ENCODE measurements at places on chromosomes 5 and 9.

GRCh38 chr5:153659039-153659736 lies 168.7 kb downstream of the GRIA1 start:
- peak; percentile 70 for DNase-seq

DNA sequence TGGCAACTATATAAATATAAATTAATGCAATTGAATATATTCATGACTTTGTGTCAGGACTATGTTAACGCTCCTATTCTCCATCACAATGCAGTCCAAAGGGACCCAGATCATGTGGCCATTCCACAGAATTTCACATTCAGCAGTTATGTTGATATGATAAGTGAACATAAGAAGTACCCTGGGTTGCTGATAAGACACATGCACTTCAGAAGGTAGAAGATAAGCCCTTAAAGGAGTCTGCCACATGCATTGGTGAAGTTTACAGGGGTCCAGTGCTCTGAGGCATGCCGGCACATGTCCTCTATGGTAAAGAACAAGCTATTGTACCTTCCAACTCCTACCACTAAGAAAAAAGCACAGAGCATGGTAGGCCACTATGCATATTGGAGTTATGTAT lies 76.4 kb downstream of the PHAX start:
- no peak for DNase-seq

DNA sequence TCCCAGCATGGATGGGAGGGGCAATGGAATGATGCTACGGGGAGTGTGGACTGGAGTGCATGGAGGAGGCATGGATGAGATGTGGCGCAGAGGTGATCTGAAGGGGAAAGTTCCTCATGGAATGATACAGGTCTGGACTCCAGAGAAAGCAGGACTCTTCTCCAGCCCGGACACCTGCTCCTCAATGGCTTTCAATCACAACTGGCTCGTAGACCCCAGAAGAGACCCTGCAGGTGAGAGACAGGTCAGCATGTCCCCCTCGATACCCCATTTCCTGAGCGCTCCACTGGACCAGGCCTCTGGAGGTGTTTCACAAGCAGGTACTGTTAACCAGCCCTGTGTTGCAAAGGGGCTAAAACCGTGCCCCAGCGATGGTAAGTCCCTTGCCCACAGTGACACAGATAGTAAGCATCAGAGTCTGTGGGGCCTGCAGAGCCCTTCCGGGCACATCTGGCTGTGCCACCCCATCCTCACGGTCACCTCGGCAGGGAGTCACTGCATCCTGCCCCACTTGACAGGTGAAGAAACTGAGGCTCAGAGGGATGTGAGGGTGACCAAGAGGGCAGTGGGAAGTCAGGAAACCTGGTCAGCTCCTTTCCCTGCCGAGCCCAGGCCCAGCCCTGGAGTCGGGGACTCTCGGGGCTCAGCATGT lies 5.5 kb upstream of the DPM2 start:
- no peak for DNase-seq

GRCh38 chr9:626596-626995 lies 214.9 kb upstream of the DMRT1 start:
- DNase-seq: no peak

- DNase-seq: no peak
Observed at GRCh38 chr5:110925398-110925797, 146.1 kb upstream of the TSLP start.

DNA sequence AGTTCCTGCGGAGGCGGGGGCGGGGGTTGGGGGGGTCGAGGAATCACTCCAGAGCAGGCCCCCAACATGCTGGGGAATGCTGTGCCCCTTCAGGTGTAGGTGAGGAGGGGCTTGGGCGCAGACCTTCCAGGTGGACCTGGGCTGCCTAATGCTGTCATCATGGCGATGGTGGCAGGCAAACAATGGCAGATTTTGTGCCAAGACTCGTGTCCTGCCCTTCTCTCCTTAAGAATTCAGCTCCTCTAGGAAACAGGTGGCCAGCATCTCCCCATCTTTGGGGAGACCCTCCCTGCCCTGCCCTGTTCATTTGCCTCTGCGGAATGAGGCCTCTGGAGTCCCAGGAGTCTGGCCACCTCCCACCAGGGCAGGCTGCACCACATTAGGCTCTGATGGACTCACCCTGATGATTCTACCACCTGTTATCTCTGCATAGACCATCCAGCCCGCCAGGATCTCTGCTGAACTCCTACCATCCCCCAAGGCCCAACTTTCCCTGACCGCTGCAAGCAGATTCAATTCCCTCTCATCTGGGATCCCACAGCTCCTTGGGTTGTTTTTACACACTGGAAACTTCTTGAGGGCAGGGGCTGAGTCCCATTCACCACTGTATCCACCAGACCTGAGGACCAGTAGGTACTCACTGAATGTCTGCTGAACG lies 10.9 kb upstream of the SLC25A51 start:
- no peak for DNase-seq

GRCh38 chr9:99416007-99416406 lies 193.9 kb downstream of the SEC61B start:
- peak; percentile 80 for DNase-seq

GRCh38 chr5:176830995-176831423 lies 20.6 kb downstream of the UNC5A start:
- no peak for DNase-seq

GRCh38 chr9:72926506-72926905 lies 26.3 kb downstream of the ALDH1A1 start:
- DNase-seq: no peak

DNA sequence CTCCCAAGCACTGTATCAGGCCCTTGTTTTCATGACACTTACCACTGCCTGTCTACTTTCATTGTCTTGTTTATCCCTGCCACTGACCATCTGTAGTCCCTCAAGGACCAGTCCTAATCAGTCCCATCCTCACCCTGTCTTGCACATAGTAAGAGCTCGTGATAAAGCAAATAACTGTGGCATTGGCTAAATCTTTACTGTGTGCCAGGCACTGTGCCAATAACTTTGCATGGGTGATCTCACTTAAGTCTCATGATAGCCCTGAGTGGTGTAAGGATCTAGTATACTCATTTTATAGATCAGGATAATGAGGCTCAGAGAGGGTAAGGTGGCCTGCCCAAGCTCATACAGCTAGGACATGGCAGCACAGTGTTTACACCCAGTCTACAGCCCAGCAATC lies 5.6 kb downstream of the CDX1 start:
- no peak for DNase-seq

DNA sequence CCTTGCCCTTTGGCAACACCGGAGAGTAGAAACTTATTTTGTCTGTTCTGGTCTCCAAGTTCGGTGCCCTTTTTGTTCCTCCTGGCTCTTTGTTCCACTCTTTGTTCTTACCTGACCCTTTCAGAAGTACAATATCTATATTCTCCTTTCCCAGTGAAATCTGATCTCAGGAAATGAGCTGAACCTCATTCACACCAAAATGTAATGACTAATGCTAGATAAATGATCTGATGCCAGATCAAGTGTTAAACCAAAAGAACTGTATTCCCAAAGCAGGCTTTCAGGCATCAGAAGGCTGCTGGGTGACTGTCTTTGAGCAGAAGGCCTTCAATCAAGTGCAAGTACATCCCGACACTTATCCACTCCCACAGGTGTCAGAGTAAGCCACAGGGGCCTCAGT lies 156.4 kb downstream of the SPOCK1 start:
- DNase-seq: no peak

- DNase-seq: no peak
Observed at GRCh38 chr9:2674141-2674824, 43.0 kb upstream of the KCNV2 start.

DNA sequence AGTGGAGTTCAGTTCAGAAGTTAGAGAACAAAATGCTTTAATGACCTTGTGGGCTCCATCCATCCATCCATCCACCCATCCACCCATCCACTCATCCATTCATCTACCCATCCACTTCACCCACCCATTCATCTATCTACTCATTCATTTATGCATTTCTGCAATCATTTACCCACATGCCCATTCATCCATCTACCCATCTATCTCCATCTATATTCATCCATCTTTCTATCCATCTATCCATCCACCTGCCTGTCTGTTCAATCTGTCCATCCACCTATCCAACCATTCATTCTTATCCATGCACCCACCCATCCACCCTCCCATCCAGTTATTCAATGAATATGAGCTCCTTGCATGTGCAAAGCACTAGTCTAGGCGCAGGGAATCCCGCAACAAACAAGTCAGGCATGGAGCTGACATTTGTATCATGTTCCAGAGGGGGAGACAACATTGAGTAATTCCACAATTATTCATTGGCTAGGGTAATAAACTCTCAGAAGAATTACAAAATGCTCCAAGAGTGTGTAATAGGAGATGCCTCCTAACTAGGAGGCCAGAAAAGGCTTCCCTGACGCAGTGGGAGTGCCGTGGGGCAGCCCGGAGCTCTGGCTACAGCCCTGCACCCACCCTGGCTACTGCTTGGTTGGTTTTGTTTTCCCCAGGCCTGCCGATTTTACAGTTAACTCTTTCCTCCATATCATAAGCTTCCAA lies 211.2 kb downstream of the NXNL2 start:
- peak; percentile 83 for DNase-seq

DNA sequence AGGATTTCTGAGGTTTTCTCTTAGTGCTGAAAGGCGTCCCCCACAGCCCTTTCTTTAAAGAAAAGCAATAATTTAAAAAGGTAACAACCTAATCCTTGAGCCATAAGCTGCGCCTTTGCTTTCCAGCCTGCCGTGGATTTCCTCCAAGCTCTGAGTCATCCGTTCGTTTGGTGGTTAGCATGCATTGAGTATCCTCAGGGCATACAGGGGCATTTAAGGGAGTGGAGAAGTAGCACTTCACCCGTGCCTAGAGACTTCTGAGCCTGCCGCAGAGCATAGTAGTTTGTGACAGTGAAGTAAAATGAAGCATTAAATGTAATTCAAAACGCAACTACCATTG lies 892 bp upstream of the TNC start:
- peak; percentile 95 for DNase-seq

GRCh38 chr9:108727580-108728111 lies 128.1 kb downstream of the ACTL7B start:
- no peak for DNase-seq

GRCh38 chr9:116278326-116278725 lies 124.7 kb downstream of the PAPPA start:
- no peak for DNase-seq

- DNase-seq: no peak
Observed at GRCh38 chr5:16504571-16504970, 39.0 kb upstream of the ZNF622 start.

GRCh38 chr9:125429476-125430160 lies 168.0 kb downstream of the GAPVD1 start:
- no peak for DNase-seq

GRCh38 chr5:136021016-136021405 lies 7.8 kb upstream of the TGFBI start:
- no peak for DNase-seq

DNA sequence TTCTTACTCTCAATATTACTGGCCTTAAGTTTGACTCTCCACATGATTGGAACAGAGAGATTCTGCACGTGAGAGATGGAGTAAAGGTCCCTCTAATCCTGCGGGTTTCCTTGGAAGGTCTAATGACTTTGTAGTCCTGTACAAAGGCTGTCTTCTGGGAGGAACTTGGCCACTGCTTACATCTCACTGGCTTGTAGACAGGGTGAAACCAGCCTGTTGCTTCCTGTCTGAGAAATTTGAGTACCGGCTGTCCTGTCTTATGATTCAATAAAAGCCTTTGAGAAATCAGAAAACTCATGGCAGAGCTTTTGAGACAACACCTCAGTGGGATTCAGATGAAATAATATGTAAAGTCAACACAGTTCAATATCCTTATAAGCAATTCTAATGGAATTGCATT lies 43.0 kb downstream of the IL31RA start:
- no peak for DNase-seq

DNA sequence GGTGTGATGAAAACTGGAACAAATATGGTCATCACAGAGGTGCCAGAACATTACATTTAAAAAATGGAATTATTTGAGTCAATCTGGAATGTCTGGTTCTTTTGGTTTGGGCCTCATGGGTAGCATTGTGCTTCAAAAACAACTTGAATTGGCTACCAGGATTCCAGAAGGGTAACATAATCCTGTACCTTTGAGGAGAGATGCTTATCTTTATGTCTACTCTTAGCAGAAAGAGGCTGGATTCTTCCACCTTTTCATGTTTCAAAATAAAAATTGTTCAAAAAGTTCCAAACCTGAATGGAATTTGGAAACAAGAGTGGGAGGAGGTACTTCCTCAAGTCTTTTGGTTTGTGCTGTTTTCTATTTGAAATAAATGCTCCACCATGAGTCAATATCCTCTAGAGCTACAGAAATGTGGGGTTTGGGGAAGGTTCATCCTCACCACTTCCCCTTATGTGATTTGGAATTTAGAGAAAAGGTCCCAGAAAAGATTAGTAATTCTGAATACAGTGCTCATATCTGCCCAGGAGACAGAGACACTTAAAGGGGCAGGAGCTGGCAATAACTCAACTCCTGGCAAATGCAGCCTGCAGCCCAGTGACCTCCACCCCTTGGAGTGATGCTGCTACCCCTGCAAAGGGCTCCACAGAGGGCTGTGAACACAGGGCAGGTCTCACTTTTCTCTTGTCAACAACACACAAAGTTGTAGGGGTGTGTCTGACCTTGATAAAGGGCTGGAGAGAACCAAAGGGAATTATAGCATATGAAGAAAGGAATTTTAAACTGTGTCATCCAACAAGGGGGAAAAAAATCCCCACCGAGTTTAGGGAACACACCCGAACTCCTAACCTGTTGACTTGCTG lies 272.8 kb downstream of the CWC27 start:
- no peak for DNase-seq

GRCh38 chr9:94941211-94941875 lies 214.8 kb downstream of the AOPEP start:
- no peak for DNase-seq

DNA sequence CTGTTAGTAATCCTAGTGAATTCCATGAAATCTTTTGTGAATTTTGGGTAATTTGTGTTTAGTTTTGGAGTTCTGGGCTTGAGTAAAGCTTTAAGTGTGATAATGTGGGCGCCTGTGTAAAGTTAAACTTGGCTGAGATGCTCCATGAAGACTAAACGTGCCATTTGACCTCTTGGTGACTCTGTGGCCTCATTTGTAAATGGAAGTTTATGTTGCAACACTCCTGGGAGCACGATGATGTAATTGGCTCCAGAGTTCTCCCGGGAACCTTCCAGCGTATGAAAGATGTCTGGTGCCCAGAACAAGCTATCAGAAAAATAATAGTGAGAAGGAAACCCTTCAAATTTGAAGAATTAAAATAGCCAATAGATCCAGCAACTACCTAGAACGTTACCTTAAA lies 981.2 kb downstream of the TLE4 start:
- DNase-seq: no peak

- DNase-seq: no peak
Observed at GRCh38 chr9:99947395-99947794, 40.9 kb downstream of the STX17 start.

DNA sequence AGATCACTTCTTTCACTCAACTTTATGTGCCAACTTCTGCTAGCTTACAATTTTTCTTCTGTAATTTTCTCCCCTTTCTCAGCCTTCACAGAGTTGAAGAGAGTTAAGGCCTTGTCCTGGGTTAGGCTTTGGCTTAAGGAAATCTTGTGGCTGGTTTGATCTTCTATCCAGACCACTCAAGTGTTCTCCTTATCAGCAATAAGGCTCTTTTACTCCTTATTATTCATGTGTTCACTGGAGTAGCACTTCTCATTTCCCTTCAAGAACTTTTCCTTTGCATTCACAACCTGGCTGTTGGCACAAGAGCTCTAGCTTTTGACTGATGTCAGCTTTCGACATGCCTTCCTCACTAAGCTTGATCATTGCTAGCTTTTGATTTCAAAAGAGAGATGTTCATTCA lies 86.9 kb upstream of the ALDH1B1 start:
- no peak for DNase-seq

GRCh38 chr5:62306323-62306895 lies 403 bp downstream of the KIF2A start:
- DNase-seq: peak; percentile 5

- DNase-seq: no peak
Observed at GRCh38 chr5:176938472-176938871, 39.3 kb upstream of the HK3 start.

- peak; percentile 79 for DNase-seq
Observed at GRCh38 chr5:123951582-123951977, 439.6 kb downstream of the CSNK1G3 start.
